NCI-H345 (cell line): ENCODE measurements at places on chromosomes 1 and 21.

DNA sequence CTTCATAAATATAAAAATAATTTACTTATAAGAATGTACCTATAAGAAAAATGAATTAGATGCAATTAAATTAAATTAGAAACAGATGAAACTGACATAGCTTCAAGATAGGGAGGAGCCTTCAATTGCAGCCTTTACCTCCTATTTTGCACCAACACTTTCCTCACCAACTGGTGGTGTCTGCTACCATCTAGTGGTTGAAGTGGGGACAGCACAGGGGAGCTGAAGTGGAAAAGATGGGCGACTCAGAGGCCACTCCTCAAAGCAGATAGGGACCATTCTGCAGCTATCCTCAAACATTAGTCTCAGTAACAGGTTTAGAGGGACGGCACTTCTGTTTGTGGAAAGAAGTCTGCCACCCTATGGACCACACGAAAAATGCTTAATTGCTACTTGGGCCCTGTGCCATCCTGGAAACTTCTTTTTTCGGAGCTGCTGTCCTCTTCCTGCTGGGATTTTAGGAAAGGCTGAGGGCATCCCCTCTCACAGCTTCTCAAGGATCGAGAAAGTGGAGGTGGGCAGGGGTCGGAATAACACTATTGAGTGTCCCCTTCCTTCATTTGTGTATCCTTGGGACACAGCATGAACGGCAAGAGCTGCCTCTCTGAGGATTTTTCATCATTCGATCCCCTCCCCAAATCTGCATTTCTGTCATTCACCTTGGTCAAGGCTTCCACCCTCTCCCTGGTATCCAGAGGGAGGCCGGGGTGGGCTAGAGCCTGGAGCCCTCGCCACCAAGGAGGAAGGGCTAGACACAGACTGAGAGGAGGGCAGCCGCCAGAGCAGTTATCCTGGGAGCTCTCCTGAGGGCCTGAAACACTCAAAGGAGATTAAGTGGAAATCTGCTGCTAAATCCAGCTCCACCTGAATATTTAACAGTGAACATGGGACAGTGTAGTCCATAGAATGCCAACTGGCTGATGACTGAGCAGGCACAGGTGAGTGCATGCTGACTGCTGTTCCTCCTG is 9.6 kb downstream of the PROK1 start:
- DNase-seq = peak; percentile 81

DNA sequence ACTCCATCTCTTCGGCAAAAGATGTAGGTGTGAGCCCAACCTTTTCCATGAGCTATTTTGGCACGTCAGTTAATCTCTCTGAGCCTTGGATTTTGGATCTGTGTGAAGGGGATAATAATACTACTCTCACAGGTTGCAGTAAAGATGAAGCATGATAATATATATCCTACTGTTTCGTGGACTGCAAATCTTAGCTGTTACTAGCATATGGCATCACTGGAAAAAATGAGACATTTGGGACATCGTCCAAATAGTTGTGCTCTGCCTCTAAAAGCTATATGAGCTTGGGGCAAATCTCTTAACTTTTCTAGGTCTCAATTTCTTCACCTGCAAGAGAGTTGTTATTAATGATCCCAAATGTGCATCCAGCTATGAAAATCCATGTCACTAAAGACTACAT is 147.4 kb upstream of the ZRANB2 start:
- DNase-seq = no peak

DNA sequence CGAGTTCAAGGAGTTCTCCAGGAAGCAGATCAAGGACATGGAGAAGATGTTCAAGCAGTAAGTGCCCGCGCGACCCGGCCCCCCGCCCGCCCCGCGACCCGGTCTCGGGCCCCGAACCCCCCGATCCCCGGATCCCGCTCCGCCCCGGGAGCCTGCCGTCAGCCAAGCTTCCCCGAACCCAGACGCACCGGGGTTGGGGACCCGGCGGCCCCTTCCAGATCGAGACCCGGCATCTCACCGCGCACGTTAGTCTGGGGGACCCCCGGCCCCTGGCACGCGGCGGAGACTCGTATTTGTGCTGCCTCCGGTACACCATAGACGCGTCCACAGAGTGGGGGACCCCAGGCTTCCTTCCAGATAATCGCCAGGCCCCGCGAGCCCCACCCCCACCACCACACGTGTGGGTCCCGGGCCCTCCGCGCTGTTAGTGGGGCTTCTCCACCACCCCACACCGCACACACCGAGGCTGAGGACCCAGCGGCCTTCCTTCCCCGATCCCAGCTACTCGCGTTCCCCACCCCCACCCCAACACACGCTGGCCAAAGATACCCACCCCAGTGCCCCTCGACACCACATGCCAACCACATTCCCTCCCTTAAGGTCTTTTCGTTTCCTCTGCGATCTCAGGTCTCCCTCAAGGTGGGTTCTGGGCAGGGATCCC is 665 bp downstream of the EFHD2 start:
- DNase-seq = no peak

GRCh38 chr1:3195966-3196515 is 127.0 kb downstream of the PRDM16 start:
- no peak for DNase-seq

DNA sequence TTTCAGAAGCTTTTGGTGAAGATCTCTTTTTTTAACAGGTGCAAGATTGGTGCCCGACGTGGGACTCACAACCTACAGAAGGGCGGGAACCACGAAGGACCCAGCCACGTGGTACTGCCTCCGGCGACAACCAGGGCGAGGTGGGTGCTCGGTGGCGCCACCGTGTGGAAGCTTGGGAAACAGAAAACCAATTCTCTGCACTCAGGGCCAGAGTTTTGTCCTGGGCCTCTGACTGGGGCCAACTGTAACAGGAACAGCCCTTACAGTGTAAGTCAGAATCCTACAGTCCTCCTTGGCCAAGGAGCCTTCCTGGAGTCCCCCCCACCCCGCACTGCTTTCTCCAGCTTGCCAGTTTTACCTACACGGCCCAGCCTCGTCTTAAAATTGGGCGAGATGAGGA is 11.6 kb upstream of the S100A7A start:
- no peak for DNase-seq

- peak; percentile 21 for DNase-seq
Observed at GRCh38 chr1:160997323-160998038, 23.5 kb downstream of the F11R start.

- DNase-seq = no peak
Observed at GRCh38 chr1:58406301-58407071, 140.0 kb downstream of the OMA1 start.

DNA sequence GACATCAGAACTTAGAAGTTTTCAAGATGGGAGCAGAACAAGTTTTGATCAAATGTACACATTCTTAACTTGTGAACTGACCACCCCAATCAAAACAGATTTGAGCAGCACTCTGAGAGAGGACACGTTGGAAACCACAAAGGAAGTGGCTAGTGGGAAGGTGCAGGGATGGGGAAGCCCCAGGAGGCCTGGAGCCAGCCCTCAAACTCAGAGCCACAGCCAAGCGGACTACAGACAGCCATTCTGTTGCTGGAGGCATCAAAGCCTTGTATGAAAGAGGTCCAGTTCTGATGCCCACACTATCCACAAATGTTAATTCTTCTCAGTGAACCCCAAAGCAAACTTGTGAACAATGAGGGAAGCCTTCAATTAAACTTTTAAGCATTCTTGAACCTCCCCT is 143.6 kb upstream of the RAB4A start:
- DNase-seq = no peak

DNA sequence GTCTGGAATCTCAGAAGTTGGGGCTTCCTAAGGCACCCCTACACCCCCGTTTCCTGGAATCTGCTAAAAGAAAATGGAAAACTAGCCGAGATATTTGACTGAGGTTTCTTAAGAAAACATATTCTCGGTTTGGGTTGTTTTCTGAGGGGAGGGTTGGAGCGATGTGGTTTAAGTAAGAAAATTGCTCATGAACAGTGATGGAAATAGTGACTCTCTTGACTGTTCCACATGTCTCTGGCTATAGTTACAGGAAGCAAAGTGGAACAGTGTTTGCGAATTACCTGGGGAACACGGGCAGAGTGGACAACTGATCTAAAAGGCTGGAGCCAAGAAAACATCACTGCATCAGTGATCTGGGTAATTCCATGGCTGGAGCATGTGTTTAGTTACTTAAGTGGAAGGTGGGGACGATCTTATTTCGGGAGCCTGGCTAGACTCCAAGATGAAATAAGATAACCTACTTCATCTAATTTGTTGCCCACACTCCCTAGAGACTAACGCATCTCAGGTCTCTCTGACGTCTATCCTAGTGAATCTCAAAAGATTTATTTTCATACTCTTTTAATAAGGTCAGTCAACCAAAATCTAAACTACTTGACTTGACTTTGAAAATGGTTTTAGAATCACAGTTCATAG is 92.4 kb downstream of the KCNJ15 start:
- DNase-seq = no peak

GRCh38 chr1:79549201-79549600 is 542.7 kb upstream of the ADGRL4 start:
- DNase-seq = no peak

DNA sequence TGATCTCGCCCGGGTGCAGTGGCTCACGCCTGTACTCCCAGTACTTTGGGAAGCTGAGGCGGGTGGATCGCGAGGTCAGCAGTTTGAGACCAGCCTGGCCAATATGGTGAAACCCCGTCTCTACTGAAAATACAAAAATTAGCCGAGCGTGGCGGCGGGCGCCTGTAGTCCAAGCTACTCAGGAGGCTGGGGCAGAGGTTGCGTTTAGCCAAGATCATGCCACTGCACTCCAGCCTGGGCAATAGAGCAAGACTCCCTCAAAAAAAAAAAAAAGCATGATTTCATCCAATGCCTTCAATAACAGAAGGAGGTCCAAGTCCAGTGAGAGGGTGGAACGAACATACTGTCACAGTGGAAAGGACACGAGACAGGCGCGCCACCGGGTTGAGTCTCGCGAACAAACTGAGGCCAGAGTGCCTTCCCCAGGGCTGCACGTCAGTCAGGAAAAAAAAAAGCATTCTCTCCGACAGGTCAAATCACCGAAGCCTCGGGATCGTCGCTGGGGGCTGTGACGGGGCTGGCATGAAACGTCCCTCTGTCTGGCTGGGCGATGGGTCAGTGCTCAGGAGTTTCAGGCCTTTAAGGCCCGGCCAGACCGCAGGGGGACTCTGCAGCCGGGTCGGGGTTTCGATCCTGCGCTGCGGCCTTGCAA is 8.4 kb upstream of the CROCC start:
- DNase-seq = no peak

GRCh38 chr1:208085655-208086515 is 158.3 kb downstream of the PLXNA2 start:
- no peak for DNase-seq

DNA sequence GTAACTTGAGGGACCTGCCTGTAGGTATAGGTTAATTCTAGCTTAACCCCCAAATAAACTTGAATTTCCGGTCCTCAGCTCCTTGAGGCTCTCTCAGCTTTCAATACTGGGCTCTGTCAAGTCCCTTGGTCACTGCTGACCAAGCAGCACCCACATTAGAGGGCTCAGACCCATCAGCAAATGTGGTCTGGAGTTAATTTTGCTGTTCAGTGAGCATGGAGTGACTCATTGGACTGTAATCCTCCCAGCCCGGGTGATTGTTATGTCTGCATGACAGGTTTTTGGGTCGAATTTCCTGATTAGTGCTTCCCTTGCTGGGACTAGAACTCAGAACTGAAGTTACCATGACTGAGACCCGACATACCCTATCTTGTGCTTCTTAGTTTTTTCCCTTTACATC is 130.6 kb downstream of the URB2 start:
- no peak for DNase-seq

DNA sequence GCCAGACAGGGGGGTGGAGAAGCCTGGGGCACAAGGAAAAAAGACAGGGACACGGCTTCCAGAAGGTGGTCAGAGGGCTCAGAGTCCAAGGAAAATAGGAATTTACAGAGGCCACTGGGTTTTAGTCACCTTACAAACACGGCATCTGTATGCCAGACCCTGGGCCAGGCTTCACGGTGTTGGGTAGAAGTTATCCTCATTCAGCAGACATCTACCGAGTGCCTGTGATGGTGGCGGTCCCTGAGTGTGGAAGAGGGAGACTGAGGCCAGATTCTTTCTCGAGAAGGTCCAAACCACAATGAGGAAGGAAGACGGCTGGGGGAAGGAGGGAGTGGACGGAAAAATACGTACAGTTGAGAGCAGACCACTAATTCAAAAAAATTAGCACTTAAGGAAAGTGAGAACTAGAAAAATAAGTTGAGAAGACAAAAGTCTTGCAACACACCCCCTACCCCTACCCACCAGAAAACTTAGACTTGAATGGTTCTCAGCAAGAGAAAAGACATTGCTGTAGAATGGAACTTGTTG is 864 bp upstream of the BTG2 start:
- DNase-seq = no peak

GRCh38 chr1:28456078-28456477 is 49.8 kb upstream of the RCC1 start:
- DNase-seq = no peak

DNA sequence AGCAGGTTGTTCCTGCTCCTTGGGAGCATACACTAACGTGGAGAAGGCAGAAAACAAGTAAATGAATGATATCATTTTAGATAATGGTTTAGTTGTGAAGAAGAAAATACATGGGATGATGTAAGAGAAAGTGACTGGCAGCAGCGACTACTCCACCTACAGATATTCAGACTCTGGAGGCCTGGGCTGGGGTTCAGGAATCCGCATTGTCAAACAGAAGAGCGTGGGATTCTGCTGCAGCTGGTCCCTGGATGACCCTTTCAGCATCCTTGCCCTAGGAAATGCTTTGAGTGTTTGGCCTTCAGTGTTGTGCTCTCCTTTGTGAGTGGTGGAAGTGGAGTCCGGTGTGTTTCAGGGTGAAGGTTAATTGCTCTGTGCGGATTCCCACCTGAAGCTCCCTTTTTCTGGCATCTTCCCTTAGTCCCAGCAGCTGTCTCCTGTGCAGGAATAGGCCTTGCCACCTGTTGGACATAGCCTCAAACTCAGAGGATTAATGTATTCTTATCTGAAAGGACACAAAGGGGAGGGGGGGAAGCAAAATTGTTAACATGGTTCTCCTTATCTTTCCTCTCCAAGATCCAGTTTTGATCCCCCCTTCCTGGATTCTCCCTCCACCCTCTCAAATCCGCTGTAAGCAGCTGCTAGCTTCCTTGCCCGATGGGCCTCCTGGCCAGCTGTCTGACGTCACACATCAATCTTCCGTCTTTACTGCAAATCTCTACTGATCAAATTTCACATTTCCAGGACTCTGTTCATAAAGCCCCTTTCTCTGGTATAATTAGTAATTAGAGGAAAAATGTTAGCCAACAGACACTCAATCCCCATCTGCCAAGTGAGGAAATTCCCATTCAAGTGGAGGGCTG is 68.3 kb upstream of the SPAG17 start:
- DNase-seq = no peak

DNA sequence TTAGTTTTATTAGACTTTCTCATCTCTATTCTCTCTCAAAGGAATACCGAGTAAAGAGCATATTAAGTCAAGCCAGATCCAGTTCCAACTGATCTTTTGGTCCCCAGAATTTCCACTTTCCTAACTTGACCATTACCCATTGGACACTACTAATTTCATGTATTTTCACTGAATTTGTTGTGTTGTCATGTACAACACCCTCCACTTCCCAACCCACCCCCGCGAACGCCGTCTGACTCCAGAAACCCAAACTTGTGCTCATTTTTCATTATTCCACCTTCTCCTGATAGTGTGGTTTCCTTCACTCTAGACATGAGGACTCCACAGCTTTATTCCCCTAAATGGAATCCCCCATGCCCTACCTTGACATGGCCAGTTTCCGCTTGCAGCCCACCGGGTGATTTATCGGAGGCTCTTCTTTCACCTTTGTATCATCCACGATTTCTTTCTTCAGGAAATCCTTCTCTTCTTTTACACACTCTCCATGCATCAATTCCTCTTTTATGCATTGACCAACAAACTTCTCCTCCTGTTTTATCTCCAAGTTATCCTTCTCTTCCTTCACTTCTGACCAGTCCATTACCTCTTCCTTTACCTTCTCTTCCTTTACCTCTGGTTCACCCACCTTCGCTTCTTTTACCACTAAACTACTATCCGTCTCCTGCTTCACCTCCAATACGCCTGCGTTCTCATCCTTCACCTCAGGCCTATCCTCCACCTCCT is 805 bp downstream of the ZNHIT6 start:
- no peak for DNase-seq
